SJSA1 (cell line): ENCODE measurements at places on chromosomes 7 and 10.
A peak's percentile ranks its signal among the peaks of the same experiment; 100 is the strongest.

- no peak for DNase-seq
Observed at GRCh38 chr7:30937416-30937815, 25.8 kb downstream of the AQP1 start.

GRCh38 chr7:137816696-137817320, 30.0 kb downstream of the DGKI start:
- no peak for DNase-seq

DNA sequence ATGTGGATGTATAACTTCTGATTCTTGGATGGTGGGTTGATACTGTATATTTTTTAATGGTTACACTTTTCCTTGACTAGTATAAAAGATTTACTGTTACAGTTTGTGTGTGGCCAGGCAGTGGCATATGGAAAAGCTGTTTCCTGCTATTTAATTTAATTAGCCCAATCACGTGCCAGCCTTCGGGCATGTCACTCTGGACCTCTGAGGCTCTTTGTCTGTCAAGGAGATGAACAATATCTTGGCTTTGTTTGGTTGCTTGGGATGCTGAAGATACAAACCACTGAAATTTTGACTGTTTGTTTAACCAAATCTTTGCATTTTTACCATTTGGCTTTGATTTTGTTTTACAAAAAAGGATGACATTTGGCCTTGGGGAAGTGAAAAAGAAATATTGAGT, 185.0 kb downstream of the HDAC9 start:
- no peak for DNase-seq

DNA sequence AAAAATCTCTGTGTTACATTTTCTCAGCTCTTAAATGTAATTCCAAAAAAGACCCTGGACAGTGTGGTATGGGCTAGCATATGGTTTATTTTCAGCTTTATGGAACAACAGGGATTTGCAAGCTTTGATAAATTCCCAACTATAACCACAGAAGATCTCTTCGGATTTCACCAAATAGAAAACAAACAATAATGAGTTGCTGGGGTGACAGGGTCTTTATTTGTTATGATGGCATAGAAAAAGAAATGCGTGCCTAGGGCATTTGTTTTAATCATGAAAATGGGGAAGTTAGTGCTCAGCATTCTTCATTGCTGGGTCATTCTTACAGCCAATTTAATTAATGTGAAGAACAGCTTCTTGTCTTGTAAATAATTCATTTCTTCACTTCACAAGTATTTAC, 139.0 kb downstream of the LRRN3 start:
- DNase-seq = no peak

GRCh38 chr7:155796381-155797261, 15.6 kb downstream of the SHH start:
- DNase-seq = no peak

DNA sequence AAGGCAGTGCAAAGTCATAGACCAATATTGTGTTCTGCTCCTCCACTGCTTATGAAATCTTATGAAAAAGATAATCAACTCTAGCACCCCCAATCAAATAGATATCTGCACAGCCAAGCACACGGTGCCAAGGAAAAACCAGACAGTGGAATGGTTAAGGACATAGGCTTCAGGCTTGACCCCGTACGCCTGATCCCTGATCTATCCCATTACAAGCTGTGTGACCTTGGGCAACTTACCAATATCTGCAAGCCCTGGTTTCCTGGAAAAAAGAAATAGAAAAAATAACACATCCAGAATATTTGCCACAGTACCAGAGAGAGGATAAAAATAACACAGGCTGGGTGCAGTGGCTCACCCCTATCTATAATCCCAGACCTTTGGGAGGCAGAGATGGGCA, 56.9 kb downstream of the GRB10 start:
- no peak for DNase-seq

DNA sequence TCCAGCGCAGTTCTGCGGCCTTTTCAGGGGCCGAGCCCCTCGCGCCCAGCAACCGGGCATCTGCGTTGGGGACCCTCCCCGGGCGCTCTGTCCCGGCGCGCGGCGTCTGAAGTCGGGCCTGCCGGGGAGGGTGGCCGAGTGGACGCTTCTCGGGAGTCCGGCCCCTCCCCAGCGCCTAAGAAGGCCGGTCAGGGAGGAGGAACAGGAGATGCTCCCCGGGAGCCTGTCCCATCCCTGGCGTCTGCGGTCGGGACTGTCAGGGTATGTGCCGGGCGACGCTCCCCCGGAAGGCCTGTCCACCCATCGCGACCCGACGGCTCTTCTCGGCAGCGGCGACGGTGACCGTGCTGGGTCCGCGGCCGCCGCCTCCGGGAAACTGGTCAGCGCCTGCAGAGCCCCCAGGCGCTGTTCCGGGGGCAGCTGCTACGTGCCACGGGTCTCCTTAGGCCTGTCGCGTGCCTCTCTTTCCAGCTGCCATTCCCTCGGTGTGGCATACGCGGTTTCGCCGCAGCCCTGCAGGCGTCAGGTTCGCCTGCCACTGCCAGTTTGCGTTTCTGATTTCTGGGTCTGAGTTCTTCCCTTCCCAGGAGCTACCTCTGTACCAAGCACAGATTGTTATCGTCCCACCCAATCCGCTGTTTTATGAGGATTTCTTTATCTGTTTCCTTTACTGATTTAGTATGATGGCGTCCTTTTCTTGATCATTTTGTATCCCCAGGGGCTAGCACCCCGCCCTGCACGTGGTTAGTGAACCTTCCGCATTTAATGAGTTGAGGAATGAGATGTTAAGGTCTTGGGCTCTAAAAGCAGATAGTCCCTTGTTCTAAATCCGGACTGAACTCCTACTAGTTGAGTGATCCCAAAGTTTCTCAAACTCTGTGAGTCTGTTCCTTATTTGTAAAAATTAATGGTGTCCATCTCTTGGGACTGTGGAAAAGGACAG, 782 bp downstream of the IFIT5 start:
- peak; percentile 68 for DNase-seq

- peak; percentile 61 for DNase-seq
Observed at GRCh38 chr10:6114805-6115341, 26.0 kb downstream of the RBM17 start.

- DNase-seq = no peak
Observed at GRCh38 chr10:115092258-115092554, 959 bp upstream of the ATRNL1 start.

GRCh38 chr10:42934842-42935241, 142.0 kb upstream of the RET start:
- no peak for DNase-seq

DNA sequence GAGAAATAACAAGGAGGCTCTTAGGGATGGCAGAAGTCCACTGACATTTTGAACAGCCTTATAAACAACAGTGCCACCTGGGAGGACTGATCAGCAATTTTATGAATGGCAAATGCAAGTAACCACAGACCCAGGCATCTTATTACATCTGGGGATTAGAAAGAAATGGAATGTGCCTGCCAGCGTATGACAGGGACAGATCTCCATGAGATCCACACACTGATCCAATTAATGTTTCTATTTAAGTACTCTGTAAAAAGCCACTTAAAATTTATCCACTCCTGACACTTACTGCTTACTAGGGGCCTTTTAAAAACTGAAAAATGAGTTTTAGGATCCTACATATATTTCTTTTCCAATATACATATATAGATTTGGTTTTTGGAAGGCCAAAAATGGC, 28.6 kb downstream of the PARD3 start:
- DNase-seq = no peak

DNA sequence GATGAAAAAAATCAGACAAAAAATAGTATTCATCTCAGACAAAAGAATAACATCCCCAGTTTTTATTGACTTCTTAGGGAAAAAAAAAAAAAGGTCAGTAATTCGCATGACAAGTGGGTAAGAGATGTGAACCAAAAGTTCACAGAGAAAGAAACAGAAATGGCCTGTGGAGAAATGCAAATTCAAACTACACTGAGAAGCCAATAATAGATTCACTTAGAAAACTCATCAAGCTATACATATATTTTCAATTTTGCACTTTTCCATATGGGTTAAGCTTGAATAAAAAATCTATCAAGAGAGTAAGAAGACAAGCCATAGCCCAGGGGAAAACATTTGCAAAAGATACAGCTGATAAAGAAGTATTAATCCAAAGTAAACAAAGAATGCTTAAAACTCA, 28.0 kb downstream of the HERC4 start:
- no peak for DNase-seq

DNA sequence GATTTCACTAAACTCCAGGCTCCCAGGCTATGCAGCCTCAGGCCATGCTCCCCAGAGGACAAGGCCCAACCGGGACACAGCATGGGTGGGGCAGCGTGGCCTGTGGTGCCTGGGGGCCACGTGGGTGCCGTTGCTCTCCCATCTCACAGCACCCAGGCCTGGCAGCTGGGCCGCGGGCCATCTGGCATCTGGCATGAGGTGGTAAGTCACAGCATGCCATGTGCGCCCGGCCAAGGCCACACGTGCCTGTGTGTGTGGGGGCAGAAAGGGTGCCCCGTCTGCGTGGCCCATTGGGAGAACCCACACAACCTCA, 204.1 kb downstream of the EBF3 start:
- peak; percentile 36 for DNase-seq

- no peak for DNase-seq
Observed at GRCh38 chr7:141864765-141865447, 23.6 kb upstream of the PRSS37 start.

- no peak for DNase-seq
Observed at GRCh38 chr10:47419421-47419820, 35.3 kb upstream of the ZNF488 start.

GRCh38 chr10:120883071-120883470, 31.9 kb downstream of the WDR11 start:
- DNase-seq = no peak

DNA sequence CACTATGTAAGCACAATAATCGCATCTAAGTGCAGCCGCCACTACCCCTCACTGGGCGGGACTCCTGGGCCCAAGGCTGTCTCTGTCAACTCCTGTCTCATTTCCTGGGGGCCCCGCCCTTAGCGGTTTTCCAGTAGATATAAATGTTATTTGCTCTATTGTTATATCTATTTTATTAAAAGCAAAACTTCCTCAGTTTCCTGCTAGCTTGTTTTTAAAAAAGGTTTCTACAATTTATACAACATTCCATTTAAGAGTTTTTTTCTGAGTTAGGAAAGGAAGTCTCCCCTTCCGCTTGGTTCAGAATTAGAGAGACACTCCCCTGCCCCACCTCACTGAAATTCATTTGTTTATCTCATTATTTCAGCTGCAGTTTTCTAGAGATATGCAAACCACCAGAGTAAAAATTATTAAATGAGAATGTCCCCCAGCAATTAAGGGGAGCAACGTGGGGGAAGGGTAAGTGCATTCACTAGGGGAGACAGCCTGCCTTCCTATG, 82.7 kb downstream of the RAMP3 start:
- no peak for DNase-seq

GRCh38 chr7:46832136-46832535, 749.8 kb downstream of the TNS3 start:
- no peak for DNase-seq

GRCh38 chr10:110562348-110562747, 5.1 kb upstream of the SMC3 start:
- DNase-seq = no peak
